ENCODE measurements at places on chromosomes 2 and 18.
A peak's percentile ranks its signal among the peaks of the same experiment; 100 is the strongest.

GRCh38 chr18:46759890-46760289, 3.0 kb upstream of the ST8SIA5 start:
- DNase-seq = no peak

DNA sequence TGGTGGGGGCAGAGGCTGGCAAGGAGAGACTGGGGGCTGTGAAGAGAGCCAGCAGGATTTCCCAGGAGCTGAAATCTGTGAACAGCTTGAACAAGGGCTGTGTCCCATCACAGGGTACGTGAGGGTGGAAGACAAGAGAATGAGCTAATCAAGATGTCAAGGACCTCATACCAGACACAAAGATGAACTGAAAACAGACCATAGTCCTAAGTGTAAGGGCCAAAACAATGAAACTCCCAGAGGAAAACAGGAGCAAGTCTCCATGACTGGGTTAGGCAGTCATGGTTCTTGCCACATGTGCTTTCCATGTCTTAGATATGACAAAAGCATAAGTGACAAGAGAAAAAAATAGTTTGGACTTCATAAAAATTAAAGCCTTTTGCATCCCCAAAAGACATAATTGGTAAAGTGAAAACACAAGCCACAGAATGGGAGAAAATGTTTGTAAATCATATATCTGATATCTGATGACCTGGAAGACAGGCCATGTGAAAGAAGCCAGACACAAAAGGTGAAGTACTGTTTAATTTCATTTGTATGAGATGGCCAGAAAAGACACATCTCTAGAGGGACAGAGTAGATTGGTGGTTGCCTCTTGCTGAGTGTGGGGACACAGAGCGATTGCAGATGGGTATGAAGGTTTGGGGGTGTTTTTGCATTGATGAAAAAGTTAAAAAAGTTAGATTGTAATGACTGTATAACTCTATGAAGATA, 67.6 kb downstream of the FHOD3 start:
- no peak for DNase-seq

- no peak for DNase-seq
Observed at GRCh38 chr2:158808426-158808825, 13.3 kb downstream of the DAPL1 start.

DNA sequence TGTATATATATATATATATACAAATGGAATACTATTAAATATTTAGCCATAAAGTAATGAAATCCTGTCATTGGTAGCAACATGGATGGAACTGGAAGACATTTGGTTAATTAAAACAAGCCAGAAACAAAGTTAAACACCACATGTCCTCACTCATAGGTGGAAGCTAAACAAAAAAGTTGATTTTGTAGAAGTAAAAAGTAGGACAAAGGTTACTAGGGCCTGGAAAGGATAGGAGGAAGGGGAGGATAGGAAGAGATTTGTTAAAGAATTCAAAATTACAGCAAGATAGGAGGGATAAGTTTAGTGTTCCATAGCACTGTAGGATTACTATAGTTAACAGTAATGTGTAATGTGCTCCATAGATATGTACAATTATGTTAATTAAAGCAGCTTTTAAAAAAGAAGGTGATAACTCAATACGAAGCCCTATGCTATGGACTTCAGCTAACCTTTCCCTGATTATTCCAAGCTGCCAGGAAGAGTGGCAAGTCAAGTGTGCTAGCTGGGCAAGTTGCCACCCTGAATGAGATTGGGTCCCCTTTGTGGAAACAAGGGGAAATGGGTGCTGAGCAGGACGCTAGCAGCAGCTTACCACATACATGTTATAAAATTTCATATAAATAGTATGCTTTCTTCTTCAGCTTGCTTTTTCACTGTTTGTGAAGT, 12.3 kb downstream of the MERTK start:
- DNase-seq = no peak

- no peak for DNase-seq
Observed at GRCh38 chr2:192197357-192197756, 2.6 kb upstream of the TMEFF2 start.

- no peak for DNase-seq
Observed at GRCh38 chr2:106866641-106867040, 19.3 kb downstream of the ST6GAL2 start.

DNA sequence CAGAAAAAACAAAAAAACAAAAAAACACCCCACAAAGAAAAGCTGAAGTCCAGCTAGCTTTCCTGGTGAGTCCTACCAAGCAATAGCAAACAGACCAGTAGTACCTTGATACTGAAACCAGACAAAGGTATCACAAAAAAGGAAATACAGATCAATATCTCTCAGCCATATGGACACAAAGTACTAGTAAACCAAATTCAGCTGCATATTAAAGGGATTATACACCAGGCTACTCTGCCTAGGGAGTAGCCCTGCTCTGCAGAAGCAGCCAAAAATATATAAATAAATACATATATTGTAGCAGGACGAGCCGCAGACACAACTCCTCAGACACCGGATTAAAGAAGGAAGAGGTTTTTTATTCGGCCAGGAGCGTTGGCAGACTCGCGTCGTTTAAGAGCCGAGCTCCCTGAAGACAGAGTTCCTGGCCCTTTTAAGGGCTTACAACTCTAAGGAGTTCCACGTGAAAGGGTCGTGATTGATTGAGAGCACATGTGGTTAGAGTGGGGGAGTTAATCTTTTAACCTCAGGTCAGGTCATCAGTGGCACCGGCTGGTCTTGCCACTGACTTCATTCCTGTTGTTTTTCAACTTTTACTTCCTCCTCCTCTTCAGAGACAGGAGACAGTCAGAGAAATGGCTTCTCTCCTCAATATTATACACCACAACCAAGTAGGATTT, 38.4 kb upstream of the DTNB start:
- DNase-seq = no peak

DNA sequence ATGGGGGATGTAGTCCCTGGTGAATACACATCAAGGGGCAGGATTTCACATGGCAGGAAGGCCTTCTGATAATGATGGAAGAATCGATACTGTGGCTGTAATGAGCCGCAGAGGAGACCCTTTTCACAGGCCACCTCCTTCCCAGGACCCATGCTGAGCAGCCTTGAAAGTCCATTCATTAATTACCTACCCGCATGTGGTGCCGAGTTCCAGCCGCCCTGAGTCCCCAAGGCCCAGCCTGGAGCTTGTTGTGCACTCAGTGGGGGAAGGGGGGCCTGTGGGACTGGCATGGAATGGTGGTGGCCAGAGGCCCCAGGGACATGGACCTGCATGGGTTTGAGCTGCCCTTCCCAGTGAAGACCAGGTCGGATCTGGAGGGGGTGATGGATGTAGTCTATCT, 25.5 kb downstream of the ASB18 start:
- no peak for DNase-seq

- no peak for DNase-seq
Observed at GRCh38 chr2:123451542-123451941, 573.5 kb upstream of the CNTNAP5 start.

DNA sequence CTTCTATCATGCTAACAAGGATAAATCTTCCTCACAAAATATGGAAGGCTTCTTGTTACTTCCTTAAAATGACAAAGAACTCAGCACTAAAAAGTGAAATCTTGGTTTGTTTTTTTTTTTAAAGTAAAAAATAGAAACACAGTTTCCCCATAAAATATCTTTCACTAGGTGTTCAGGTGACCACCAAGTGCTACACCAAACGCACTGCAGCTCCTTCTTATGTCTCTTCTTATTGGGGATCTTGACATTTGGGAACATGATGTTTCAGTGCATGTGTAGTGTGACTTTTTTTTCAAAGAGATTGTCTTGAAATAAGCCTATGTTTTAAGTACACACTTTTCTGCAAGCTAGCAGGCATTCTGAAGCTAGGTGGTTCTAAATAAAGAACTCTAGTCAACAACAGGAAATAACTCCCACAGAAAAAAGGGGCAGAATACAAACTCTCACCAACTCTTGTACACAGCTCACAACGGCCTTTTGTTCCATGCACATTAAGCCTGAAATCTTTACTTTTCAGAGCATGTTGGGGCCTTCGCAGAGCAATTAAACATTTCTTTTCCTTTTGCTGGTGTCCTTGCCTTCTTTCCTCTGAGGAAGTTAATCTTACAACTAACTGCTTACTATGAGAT, 13.2 kb upstream of the SERTAD2 start:
- no peak for DNase-seq

DNA sequence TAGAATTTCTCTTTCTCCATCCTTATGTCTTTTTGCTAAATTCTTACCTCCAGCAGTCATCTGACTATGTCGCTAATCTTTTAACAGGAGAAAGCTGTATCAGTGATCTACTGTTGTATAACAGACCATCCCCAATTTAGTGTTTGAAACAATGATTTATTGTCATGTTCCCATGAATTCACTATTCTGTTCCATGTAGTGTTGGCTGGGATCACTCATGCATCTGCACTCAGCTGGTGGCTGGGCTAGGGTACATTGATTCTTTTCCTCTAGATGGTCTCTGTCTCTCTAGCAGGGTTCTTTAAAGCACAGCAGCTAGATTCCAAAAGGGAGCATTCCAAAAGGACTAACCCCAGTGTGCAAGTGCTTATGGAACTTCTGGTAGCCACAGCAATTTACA, 184.2 kb upstream of the FANCL start:
- DNase-seq = no peak

DNA sequence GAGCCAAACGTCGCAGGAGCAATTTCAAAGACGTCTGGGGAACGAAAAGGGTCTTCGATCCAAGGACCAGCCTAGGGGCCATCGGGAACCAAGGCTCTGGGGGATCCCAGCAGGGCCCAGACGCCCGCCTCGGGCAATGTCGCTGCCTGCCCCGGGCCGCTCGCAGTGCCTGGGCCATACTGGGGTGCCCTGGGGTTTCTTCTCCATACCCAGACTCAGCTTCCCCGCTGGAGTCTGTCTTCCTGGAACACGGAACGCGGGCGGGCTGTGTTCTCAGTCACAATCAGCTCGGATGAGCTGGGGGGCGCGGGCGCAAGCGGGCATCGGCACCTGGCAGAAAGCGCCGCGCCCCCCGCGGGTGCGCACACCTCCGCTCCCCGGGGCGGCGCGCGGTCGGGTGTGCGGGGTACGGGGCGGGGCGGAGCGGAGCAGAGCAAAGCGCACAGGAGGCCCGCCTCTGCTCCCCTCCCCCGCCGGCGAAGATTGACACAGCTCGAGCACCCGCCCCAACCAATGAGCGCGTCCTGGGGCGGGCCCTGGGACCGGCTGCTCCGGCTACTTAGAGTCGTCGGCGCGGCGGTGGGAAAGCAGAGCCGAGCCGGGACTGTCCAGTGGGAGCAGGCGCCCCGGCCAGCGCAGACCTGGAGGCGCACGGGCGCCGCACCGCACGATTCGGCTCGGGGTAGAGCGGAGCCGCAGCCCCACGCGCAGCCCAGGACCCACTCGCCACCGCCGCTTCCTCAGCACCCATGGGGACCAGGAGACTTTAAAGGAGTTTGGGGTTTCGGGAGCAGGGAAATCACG, at the start of gene LRATD1:
Gene LRATD1, plus strand, starts transcription at position 585 of the 804 bp plus-strand sequence. CDS start 1,263 bp downstream, outside the sequence.
- peak; percentile 90 for DNase-seq

DNA sequence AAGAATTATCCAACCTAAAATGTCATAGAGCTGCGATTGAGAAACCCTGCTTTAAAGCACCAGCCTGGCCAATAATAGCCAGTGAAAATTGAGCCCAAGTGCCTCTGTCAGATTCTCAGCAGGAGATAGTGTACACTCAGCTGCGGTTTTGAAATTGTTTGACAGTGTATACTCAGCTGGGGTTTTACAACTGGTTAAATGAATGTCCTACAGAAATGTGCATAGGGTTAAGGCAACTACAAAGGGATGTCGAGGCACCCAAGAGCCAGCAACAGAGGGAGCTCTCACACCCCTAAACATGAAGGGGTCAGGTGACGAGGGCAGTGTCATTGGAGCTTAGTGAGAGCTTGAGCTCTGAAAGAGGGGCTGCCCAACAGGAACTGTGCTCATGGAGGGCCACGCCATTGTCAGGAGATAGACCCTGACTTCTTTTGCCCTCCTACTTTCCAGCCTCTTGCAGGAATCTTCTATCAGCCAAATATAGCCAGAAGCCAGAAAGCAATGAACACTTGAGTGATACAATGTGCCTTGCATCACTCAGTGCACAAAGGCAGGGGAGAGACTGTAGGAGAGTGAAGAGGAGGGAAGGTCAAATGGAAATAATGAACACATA, 15.1 kb downstream of the ACTG2 start:
- DNase-seq = peak; percentile 71

Measured in iPS-NIHi11 (cell line).